ENCODE measurements at places on chromosomes 2 and 18. TPM values are rescaled to one million over a fixed set of nuclear protein-coding genes. Genes with fewer than 3 reads are reported as not detected.
A peak's percentile ranks its signal among the peaks of the same experiment; 100 is the strongest.

GRCh38 chr18:54076166-54076565 is 148.3 kb downstream of the MBD2 start:
- no peak overlapping the region for H3K27ac ChIP-seq
- no peaks in the 10 kb centered on the region for H3K36me3 ChIP-seq
- H3K27me3 ChIP-seq = no peaks in the 10 kb centered on the region
- H3K4me3 ChIP-seq = no peak overlapping the region
- DNase-seq = no peak

GRCh38 chr2:7226501-7226900 is 309.3 kb downstream of the RNF144A start:
- DNase-seq = no peak
- no peaks in the 10 kb centered on the region for H3K36me3 ChIP-seq
- no peak overlapping the region for H3K4me3 ChIP-seq
- H3K27me3 ChIP-seq = no peaks in the 10 kb centered on the region
- H3K4me1 ChIP-seq = no peaks in the 10 kb centered on the region

GRCh38 chr2:44950646-44951045 is 9.1 kb downstream of the SIX3 start:
- H3K36me3 ChIP-seq = no peaks in the 10 kb centered on the region
- H3K4me3 ChIP-seq = no peak overlapping the region
- H3K4me1 ChIP-seq = no peaks in the 10 kb centered on the region
- DNase-seq = no peak

GRCh38 chr2:47905386-47906156 is 727 bp downstream of the FBXO11 start:
- H3K27me3 ChIP-seq = no peaks in the 10 kb centered on the region
- DNase-seq = peak; percentile 74
- peak overlapping the region; percentile 68 for H3K4me3 ChIP-seq

- H3K27ac ChIP-seq = no peak overlapping the region
- H3K27me3 ChIP-seq = no peaks in the 10 kb centered on the region
- H3K4me3 ChIP-seq = no peak overlapping the region
- H3K4me1 ChIP-seq = no peaks in the 10 kb centered on the region
- no peaks in the 10 kb centered on the region for H3K36me3 ChIP-seq
- DNase-seq = no peak
These were observed 72.8 kb downstream of the SP3 start for GRCh38 chr2:173892341-173892740.

SERPINB2 gene
- total RNA-seq = not detected

USP14 gene
- 86.2 TPM for total RNA-seq

Data from Caco-2 (cell line).